Activated naive CD4-positive, alpha-beta T cell (primary cell): ENCODE measurements at places on chromosomes 12 and 14.

GRCh38 chr12:118513611-118514010, 137.3 kb downstream of the SUDS3 start:
- DNase-seq, result no peak

GRCh38 chr14:105385698-105386365, 12.5 kb upstream of the TEX22 start:
- DNase-seq, result no peak

- no peak for DNase-seq
These were observed 467.1 kb upstream of the TMPO start for GRCh38 chr12:98048326-98048725.

- no peak for DNase-seq
These were observed 42.1 kb downstream of the FLRT2 start for GRCh38 chr14:85572011-85572410.

- no peak for DNase-seq
These were observed 5.0 kb upstream of the ADGRD1 start for GRCh38 chr12:130948751-130949150.

DNA sequence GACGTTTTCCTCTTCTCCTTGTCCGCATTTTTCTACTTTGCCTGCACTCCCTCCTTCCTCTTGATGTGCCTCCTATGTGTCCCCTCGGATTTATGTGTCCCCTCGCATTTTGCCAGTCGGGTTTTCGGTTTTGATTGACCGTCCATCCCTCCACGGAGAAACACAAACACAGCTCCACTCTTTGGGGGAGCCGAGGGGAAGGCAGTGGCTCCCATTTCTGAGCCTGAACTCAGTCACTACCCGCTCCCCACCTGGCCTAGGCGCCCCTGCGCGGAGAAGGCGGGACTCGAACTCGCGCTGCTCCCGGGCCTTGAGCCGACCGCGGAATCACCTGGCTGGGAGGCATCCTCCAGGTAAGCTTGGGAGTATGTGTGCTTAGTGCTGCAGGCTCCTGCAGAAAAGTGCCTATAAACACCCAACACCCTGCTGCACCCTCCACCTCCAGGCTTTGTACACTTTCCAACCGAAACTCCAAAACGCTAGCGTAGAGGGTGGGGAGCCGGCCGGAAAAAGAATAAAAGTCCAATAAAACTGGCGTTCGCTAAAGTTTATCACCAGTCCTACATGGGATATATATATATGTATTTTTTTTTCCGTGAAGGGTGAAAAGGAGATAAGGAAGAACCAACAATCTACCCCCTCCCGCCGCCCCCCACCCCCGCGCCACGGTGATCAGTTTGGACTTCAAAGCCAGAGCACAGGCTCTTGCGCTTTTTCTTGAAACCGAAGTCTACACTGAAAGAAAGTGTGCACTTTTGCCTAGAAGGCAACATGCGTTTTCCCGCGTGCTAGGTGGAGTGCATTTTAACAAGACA, 3.3 kb upstream of the CCND2 start:
- DNase-seq, result peak; percentile 35

GRCh38 chr14:100533656-100534485, 53.3 kb downstream of the BEGAIN start:
- DNase-seq, result no peak

GRCh38 chr12:46187023-46187422, 81.8 kb downstream of the SLC38A1 start:
- no peak for DNase-seq

- no peak for DNase-seq
These were observed 70.2 kb downstream of the BTG1 start for GRCh38 chr12:92075425-92075914.

DNA sequence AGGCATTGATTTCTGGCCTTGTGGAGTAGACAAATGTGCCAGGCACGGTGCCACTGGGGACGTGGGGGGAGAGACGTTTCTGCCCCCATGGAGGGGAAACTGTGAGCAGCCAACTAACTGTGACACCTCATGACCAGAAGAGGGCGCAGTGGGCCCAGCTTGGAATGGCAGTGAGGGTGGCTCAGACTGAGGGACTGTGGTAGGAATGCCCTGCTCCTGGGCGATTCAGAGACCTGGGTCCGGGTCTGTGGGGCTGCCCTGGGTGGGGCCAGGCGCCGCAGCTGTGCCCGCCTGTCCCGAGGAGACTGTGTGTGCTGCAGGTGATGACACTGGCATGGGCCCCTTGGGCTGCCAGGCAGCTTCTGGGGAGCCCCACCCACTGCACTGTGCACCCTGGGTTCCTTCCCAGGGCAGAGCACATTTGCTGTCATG, 60.6 kb downstream of the SLC25A47 start:
- peak; percentile 34 for DNase-seq

DNA sequence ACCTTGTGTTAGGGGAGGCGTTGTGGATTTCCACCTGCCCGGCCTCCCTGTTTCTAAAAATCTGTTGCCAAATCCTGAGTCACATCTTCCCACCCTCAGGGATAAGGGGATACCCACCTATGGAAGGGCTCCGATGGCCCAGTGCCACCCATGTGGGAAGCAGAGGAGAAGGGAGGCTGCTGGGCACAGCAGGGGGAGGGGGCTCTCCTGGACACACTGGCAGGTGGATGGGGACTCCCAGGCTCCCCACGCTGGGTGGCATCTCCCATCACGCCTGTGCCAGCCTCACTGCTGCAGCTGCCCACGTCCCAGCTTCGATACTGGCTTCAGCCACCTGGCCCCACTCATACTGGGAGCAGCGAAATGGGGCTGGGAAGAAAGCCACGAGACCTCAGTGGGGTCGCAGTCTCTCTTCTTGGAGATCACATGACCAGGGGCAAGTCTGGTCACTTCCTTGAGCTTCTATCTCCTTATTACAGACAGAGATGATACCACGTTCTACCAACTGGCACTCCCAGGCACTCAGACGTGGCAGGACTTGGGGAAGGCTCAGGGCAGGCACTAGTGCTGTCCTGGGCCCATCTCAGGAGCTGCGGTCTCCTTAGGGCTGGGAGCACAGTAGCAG, 72.2 kb downstream of the PITPNM2 start:
- DNase-seq, result no peak

GRCh38 chr12:4024701-4025100, 151.5 kb upstream of the PARP11 start:
- no peak for DNase-seq

GRCh38 chr14:68363843-68364767, 428.8 kb downstream of the ZFP36L1 start:
- no peak for DNase-seq

GRCh38 chr14:61326847-61327246, 5.5 kb downstream of the PRKCH start:
- DNase-seq, result no peak

DNA sequence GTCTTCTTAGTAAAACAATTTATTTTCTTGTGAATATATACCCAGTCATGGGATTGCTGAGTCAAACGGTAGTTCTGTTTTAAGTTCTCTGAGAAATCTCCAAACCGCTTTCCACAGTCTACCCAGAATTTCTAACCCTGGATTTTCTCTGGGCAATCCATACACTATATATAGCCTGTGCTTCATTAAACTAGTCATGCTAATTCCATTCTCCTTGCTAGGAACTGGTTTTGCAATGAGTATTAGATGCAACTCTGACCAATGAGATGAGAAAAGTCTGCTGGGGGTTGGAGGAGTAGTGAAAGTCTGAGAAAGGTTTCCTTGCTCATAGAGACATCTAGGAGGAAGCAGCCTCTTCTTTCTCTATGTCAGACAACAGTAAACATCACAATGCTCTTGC, 196.1 kb upstream of the CDKN3 start:
- no peak for DNase-seq

- no peak for DNase-seq
These were observed 101.3 kb downstream of the FOXN3 start for GRCh38 chr14:89315493-89316470.

- peak; percentile 70 for DNase-seq
These were observed 52.9 kb upstream of the OR9K2 start for GRCh38 chr12:55073043-55074022.
